ENCODE measurements at places on chromosomes 2 and 18.

GRCh38 chr2:109435901-109436598, 177.7 kb downstream of the SEPTIN10 start:
- DNase-seq: peak; percentile 67

DNA sequence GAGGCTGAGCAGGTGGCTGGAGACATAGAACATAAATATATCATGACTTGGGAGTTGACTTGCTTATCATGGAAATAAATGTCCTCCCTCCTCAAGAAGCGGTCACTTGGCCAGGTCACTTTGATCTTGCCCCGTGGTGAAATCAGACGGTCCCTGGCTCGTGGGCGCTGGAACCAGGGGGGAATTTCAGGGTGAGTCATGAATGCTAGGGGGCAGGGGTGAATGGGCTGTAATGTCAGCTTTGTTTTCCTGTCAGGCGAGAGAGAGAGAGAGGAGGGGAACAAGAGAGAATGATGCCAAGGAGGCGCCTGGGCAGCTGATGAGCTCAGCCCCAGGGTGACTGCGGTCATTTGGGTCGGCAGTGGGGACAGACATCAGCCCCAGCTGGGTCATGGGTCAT, 47.7 kb downstream of the RRM2 start:
- DNase-seq: no peak

GRCh38 chr2:95231723-95232122, 24.4 kb downstream of the ZNF892 start:
- peak; percentile 49 for DNase-seq

DNA sequence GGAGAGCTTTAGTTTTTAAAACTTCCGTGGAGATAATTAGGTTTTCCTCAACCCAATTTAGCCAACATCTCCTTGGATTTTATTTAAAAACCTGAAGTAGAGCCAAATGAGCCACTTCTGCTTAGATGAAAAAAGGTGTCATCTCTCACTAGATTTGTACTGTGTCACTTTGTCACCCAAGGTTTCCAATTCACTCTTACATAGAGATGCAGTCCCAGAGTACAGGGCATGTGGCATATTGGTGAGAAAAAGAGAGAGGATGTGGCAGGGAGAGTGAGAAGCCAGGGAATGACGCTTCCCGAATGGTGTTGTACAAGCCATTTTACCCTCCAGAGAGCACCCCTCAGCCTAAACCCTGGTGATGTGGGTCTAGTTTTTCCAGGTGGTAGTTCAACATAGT, 44.4 kb upstream of the CTLA4 start:
- no peak for DNase-seq

- no peak for DNase-seq
These were observed 17.3 kb downstream of the MEIS1 start for GRCh38 chr2:66452214-66452613.

- DNase-seq: no peak
These were observed 145.0 kb upstream of the PELI1 start for GRCh38 chr2:64289251-64289650.

GRCh38 chr2:49154891-49155290, 576 bp upstream of the FSHR start:
- no peak for DNase-seq

- no peak for DNase-seq
These were observed 34.8 kb downstream of the CACNB4 start for GRCh38 chr2:152064001-152064400.

GRCh38 chr2:177241711-177242120, 22.8 kb downstream of the NFE2L2 start:
- no peak for DNase-seq

GRCh38 chr2:84409531-84409930, 49.5 kb downstream of the SUCLG1 start:
- no peak for DNase-seq

- no peak for DNase-seq
These were observed 54.8 kb upstream of the FRZB start for GRCh38 chr2:182921234-182921633.

DNA sequence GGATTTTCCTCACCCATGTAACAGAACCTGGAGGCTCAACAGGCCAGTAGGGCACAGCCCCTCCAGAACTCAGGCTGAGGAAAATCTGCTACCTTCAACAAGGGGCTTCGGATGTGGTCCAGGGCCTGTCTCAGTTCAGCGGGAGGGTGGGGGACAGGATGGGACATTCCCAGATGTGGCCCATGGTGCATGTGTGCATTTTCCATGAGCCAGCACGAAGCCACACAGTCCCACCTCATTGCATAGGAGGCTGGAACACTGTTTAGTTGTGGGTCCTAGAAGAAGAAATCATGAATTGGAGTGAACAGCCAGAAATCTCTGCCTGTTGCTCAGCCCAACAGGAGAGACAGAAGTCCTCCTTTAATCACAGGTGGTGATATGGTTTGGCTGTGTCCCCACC, 469.6 kb upstream of the MYT1L start:
- DNase-seq: no peak

DNA sequence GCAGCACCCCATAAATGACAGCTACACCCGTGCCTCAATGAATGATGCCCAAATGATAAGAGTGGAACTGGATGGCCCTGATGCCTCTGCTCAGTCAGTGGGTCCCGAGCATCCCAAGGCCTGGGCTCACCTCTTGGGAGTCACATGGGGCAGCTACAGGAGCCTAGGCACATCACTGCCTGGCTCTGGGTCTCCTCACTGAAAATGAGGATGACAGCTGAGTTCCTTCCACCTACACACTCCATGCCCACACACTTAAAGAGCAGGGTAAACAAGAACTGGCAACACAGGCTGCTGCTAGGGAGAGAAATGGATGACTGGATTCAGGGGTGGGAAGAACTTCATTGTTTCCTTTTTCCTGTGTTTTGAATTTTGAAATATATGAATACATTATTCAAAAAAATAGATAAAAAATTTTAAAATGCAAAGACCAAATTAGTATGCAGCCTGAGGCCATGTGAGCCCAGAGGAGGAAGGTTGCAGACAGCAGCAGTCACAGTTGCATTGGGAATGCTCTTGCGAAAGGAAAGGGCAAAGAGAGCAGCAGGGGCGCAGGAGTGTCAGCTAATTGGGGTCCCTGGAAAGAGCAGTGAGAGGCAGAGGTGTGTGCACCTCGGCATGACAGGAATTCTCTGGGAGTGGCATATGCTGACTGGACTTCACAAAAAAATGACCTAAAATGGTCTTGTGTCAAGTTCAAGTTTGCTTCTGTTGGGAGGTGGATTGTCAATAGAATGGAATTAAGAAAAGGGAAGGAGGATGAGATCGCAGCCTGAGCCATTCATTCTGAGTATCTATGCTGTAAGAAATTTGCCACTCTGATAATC, 327.1 kb downstream of the CELF4 start:
- no peak for DNase-seq

- DNase-seq: no peak
These were observed 559.8 kb upstream of the REG3G start for GRCh38 chr2:78465707-78466106.

GRCh38 chr2:236748385-236748784, 178.8 kb downstream of the ACKR3 start:
- DNase-seq: no peak

GRCh38 chr2:28702415-28702861, 49.2 kb upstream of the PPP1CB start:
- no peak for DNase-seq

- peak; percentile 19 for DNase-seq
These were observed 36.6 kb upstream of the SKOR2 start for GRCh38 chr18:47287911-47288585.

GRCh38 chr2:26692279-26692896, at the start of gene KCNK3:
KCNK3 (plus strand) TSS chr2:26692722; CDS start chr2:26692876, 154 bp downstream.
- DNase-seq: peak; percentile 78

All from brain (organoid and tissue), 16 donors.